ENCODE measurements at places on chromosomes 16 and 17.

GRCh38 chr17:39774047-39774446 is 36.3 kb downstream of the GRB7 start:
- DNase-seq = no peak

- no peak for DNase-seq
Measured at GRCh38 chr16:7547736-7548135, 215.1 kb downstream of the RBFOX1 start.

DNA sequence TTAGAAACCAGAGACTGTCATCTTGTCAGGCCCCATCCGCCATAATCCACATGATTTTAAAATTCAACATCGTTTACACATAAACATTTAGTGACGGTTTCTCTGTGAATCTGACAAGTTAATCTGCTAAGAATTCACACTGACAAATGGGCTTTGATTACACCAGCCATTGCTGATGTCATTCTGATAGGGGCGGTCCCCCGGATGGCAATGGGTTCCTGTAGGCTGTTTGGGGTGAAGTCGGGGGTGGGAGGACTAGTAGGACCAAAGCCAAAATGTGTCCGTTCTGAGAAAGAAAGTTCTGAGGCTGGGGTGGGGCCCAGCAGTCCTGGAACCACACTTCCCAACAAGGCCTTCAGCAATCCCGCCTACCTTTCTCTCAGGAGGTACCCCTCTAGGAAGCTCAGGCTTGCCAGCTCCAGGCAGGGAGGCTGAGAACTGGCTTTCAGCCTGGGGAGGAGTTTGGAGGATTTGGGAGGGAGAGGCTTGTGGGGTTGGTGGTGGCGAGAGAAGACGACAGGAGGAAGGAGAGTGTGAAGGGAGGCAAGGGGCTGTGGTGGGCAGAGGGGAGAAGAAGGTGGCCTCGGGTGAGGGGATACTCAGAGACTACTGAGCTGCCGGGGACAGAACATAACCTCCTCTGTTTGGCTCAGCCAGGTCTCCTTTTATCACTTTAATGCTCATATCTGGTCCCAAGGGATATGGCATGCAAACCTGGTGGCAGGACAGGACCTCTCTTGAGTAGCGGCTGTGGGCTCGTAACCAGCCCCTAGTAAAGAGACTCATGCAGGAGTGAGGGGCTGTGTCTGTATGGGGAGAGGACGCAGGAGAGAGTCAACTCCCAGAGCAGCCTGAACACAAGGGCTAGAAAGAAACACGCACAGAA is 8.6 kb downstream of the HIC1 start:
- DNase-seq = no peak

GRCh38 chr16:11748404-11749254 is 6.0 kb upstream of the TXNDC11 start:
- no peak for DNase-seq

DNA sequence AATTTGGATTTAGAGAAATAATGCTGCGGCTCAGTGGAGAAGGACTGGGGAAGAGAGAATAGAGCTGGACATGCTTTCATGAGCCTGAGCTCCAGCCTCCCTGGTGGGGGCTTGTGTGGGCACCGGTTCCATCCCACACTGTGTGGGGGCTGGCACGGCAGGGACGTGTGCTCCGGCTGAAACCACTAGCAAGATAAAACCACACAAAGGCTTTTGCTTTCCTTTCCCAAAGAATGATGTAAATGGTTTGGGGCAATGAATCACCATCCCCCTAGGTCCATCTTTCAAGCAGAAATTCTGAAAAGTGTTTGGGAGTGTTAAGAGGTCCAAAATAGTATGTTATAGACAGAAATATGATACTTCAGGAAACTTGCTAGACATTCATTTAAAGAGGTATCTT is 77.0 kb downstream of the CDH11 start:
- no peak for DNase-seq
